HS-5 (cell line): ENCODE measurements at places on chromosomes 1 and 21.

GRCh38 chr1:36540056-36540455 lies 57.3 kb upstream of the CSF3R start:
- no peak for DNase-seq

- peak; percentile 63 for DNase-seq
These were observed 16.1 kb upstream of the LRRC8D start for GRCh38 chr1:89804642-89805237.

DNA sequence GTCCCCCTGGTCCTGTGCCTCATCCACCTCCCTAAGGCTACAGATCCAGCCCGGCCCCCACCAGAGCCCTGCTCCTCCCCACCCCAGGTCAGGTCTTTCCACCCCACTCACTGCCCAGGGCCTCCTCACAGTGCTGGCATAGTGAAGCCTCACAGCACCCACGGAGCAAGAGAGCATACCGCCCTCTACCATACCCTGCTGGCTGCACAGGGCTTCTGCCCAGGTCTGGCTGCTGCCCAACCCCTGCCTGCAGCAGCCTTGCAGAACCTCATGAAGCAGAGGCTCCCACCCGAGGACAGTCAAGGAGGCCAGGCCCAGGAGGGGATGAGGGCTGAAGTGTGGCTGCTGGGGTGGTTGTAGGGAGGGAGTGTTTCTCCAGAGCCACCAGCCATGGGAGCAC lies 19.7 kb upstream of the ARF1 start:
- no peak for DNase-seq

- no peak for DNase-seq
These were observed 2.7 kb upstream of the PHTF1 start for GRCh38 chr1:113761937-113762336.

DNA sequence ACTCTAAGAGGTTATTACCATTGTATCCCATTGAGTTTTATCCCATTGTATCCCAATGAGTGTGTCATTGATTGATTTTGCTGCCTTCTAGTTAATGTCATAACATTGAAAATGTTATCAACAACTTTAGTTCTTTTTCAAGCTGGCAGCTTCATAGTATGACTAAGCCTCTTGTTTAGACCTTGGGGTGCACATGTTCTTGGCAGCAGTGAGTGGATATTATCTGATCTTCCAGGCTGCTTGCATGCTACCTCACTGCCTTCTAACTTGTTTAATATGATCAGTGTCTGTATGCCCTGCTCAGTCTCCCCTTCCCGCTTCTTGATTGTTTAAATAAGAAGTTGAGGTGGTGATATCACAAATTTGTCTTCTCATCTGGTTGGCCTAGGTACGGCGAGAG lies 24.6 kb downstream of the NTPCR start:
- DNase-seq: no peak

GRCh38 chr21:36082237-36082664 lies 12.4 kb downstream of the CBR1 start:
- DNase-seq: no peak

- DNase-seq: no peak
These were observed 107.9 kb downstream of the SUSD4 start for GRCh38 chr1:223256034-223256433.

- DNase-seq: peak; percentile 58
These were observed 25.0 kb downstream of the GORAB start for GRCh38 chr1:170556917-170557316.
